Activated CD4-positive, alpha-beta T cell treated with anti-CD3 and anti-CD28 coated beads, Interleukin-2, amount 50 U/mL, for 1 hour (primary cell): ENCODE measurements at places on chromosomes 2 and 18.

- no peak for DNase-seq
Observed at GRCh38 chr18:8538935-8539334, 70.3 kb upstream of the RAB12 start.

- no peak for DNase-seq
Observed at GRCh38 chr2:53740170-53740569, 27.4 kb upstream of the CHAC2 start.

DNA sequence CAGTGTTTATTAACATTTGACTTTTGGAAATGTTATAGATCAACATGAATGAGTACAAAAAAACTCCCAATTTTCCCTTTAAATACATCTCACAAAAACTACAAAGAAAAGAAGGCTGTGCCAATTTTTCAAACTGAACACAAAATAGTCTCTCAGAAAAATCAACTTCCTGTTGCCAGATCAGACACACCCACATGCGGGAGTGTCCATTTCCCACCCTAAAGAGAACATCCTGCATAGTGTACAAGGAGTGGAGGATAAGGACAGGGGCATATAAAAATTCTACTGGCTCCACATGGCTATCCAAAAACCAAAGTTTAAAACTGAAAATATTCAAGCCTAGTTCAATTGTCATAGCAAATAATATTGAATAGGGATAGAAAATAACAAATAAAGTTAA, 165.3 kb downstream of the ATAD2B start:
- no peak for DNase-seq

DNA sequence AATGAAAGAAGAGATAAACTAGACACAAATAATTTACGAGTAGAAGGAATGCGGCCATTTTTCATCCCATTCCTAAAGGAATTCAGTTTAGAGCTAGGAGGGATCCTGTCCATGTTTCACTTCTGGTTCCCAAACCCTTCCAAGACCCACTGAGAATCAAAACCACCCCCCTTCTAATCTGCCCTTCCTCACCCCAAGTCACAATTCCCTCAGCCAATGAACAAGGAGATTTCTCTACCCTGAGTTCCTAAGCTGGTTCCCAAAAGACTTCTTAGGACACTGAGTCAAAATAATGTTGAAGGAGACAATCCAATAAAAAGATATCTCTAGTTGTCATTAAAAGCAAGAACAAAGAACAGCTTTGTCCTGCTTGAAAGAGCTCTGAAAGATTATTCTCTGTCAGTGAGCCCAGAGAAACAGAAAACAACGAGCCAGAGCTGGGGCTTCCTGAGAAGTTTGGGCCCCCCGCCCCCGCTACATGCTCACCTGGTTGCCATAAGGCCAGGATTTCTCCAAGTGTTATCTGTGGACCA, 45.7 kb downstream of the STK39 start:
- DNase-seq: no peak

DNA sequence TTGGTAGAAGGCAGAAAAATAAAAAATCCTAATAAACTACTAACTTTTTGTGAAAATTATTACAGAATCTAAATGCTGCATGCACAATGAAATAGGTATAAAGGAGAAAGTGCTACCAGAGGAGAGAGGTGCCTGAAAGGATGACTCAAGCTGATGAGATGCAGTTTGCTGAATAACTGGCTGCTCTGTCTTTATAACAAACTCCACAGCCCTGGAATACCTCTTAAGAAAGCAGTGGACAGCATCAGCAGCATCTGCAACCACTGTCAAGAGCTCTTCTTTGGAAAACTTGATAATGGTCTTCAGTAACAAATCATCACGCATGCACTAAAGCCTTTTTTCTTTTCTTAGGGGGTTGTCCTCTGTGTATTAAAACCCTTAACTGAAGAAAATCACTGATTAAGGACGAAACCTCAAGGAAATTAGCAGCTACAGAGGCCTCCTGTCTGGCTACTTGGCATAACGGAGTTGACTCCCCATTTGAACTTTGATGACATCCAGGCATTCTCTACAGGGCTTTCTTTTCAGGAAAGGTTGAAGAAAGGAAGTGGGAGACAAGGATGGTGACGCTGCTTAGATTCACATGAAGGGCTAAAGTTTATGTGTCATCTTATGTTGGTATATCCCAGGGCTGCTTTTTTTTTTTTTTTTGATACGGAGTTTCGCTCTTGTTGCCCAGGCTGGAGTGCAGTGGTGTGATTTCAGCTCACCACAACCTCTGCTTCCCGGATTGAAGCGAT, 28.8 kb downstream of the WDFY1 start:
- DNase-seq: no peak

DNA sequence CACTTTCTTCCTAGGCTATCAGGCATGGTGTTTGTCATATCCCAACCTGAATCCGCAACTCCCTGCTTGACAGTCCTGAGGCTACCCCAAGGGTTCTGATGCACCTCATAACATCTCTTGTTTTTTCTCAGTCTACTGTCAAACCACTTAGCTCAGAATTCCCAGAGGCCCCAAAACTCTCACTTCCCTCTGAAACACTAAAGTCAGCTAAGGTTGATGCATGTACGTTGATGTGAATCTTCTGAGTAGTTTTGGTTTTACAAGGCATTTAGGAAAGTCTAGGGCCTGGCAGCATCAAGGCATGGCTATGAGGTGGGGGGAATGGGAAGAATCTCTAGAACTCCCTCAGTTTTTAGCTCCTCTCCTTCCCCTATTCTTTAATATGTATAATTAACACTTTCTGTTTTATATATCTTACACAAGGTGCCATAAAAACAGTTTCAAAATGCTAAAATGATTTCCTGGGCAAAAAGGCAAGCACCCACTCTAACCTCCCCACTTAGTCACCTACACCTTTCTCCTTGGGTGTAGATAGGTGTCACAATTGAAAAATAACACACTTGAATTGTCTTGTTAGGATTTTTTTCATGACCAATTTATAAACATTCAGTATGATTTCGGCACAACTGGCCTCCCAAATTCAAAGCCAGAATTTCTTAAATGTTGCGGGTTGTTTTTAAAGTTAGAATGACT, 71.4 kb upstream of the TANK start:
- no peak for DNase-seq

GRCh38 chr2:42180300-42180699, 11.1 kb downstream of the EML4 start:
- DNase-seq: no peak

- DNase-seq: no peak
Observed at GRCh38 chr2:149645391-149645790, 57.8 kb upstream of the MMADHC start.

- no peak for DNase-seq
Observed at GRCh38 chr2:42086500-42086953, 38.7 kb downstream of the PKDCC start.

GRCh38 chr18:56386856-56387255, 251.5 kb downstream of the TXNL1 start:
- no peak for DNase-seq

DNA sequence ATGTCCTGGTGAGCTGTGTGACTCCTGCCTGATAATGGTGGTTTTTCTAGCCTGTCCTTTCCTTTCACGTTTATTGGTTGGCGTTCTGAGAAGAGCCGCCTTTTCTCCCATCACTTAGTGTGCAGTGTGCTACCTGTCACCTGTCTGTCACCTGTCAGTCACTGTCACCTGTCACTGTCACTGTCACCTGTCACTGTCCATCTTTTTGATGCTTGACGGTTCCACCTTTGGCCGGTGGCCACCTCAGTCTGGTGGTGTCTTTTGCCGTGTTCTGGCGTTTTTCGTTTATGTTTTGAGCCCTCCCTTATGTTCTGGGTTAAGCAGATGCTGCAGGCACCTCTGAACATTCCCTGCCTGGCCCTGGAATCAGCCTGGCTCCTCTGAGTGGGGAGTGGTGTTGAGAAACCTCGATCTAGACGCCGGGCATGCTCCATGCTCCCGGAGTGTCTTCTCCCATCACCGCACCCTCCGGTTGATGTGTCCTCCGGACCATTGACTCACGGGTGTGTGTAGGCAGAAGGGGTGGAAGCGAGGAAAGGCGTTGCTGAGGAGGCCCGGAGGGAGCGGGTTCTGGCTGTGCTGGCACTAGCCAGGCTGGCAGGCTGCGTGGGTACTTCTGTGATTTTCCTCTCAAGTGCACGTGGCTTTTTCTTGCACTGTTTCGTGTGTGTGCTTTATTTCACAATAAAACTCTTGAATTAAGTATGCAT, 20.7 kb downstream of the DTYMK start:
- DNase-seq: no peak

- no peak for DNase-seq
Observed at GRCh38 chr2:72211777-72212485, 64.3 kb upstream of the CYP26B1 start.

DNA sequence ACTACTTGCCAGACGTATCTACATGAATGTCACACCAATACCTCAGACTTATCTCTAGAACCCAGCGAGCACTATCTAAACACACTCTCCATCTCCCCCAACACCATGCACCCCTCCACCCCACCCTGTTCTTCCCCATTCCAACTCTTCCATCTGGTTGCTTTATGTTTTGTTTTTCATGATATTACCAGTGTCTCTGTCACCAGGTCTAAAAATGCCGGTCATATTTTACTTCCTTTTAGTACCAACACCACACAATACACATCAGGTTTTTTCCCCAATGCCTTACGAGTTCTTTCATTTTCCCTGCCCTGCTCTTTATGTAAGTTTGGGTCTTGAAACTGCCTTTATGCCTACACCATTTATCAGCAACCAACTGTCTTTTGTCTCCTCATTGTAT, 10.2 kb upstream of the ITGA4 start:
- DNase-seq: no peak
